SJCRH30 (cell line): ENCODE measurements at places on chromosomes 3 and 15. TPM values are rescaled to one million over a fixed set of nuclear protein-coding genes. Genes with fewer than 3 reads are reported as not detected.

DNA sequence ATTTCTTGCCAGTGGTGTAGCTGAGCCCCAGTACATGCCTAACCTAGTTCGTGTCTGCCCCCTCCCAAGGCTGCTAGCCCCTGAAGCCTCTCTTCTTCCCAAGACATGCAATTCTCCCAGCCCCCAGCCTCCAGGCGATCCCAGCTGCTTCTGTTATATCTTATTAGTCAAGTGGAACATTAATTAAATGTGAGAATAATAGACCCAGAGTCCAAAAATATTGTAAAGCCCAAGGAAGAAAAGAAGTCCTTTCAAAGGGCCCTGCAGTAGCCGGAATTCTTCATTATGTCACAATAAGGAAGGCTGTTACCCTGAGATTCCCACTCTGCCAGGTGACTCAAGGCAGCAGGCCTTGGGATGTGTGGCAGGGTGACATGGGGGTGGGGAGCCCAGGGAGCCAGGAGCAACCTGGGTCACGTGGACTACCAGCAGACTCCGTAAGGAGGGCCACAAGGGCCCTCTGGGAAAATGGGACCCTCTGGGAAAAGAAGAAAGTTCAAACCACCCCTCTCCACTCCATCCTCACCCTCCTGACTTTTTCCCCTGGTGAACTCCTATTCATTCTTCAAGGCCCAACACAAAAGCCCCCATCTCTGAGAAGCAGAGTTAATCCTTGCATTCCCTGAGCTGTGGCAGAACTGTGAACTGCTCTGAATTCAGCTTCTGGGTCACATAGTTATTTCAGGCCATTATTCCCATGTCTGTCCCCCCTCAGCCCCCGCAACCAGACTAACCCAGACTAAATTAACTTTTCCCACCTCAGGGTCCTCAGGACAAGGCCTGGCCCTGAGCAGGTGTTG, 21.8 kb upstream of the TRH start:
- no peak overlapping the region for H3K4me3 ChIP-seq
- 0 out of 2 replicates have a peak, but pooled peaks cover 3% of the 10 kb centered on the region for H3K4me1 ChIP-seq
- no peaks in the 10 kb centered on the region for H3K36me3 ChIP-seq
- H3K27me3 ChIP-seq, result no peaks in the 10 kb centered on the region; the same call in 1 of the 2 replicates
- no peak overlapping the region for H3K27ac ChIP-seq

- no peaks in the 10 kb centered on the region for H3K4me1 ChIP-seq
- H3K4me3 ChIP-seq, result no peak overlapping the region
- H3K27me3 ChIP-seq, result no peaks in the 10 kb centered on the region
- peaks cover 7% of the 10 kb centered on the region for H3K36me3 ChIP-seq
Observed at GRCh38 chr15:89192136-89192535, 29.2 kb downstream of the RLBP1 start.

GRCh38 chr3:157487339-157487738, 15.9 kb downstream of the VEPH1 start:
- no peak overlapping the region for H3K4me3 ChIP-seq
- no peaks in the 10 kb centered on the region for H3K36me3 ChIP-seq
- no peaks in the 10 kb centered on the region for H3K4me1 ChIP-seq
- DNase-seq, result no peak
- H3K27ac ChIP-seq, result no peak overlapping the region

INSYN1 gene
- total RNA-seq, result 0.05 TPM in 1 of 2 replicates, not detected in the other

COMMD2 gene
- total RNA-seq, result 50.6 and 58.1 TPM in 2 replicates

GRCh38 chr3:143699424-143699823, 148.8 kb downstream of the SLC9A9 start:
- DNase-seq, result no peak
- H3K4me3 ChIP-seq, result no peak overlapping the region
- H3K27ac ChIP-seq, result no peak overlapping the region
- H3K27me3 ChIP-seq, result no peaks in the 10 kb centered on the region
- H3K36me3 ChIP-seq, result no peaks in the 10 kb centered on the region

NTRK3 gene
- 7.6 and 10.3 TPM in 2 replicates for total RNA-seq

- no peaks in the 10 kb centered on the region for H3K27me3 ChIP-seq
- DNase-seq, result no peak
- no peaks in the 10 kb centered on the region for H3K36me3 ChIP-seq
- no peak overlapping the region for H3K27ac ChIP-seq
Observed at GRCh38 chr3:81445712-81446111, 315.7 kb downstream of the GBE1 start.

GRCh38 chr15:23415321-23415865, 31.6 kb downstream of the GOLGA6L2 start:
- no peaks in the 10 kb centered on the region for H3K27me3 ChIP-seq
- no peak for DNase-seq
- H3K27ac ChIP-seq, result no peak overlapping the region
- no peak overlapping the region for H3K4me3 ChIP-seq

GRCh38 chr3:95302044-95302443, 1239.2 kb downstream of the NSUN3 start:
- H3K36me3 ChIP-seq, result no peaks in the 10 kb centered on the region
- H3K27ac ChIP-seq, result 0 out of 2 replicates have a peak overlapping the region, but pooled peaks have one; percentile 9
- no peaks in the 10 kb centered on the region for H3K27me3 ChIP-seq
- no peak for DNase-seq
- no peaks in the 10 kb centered on the region; the same call in 1 of the 2 replicates for H3K4me1 ChIP-seq
- H3K4me3 ChIP-seq, result no peak overlapping the region

DNA sequence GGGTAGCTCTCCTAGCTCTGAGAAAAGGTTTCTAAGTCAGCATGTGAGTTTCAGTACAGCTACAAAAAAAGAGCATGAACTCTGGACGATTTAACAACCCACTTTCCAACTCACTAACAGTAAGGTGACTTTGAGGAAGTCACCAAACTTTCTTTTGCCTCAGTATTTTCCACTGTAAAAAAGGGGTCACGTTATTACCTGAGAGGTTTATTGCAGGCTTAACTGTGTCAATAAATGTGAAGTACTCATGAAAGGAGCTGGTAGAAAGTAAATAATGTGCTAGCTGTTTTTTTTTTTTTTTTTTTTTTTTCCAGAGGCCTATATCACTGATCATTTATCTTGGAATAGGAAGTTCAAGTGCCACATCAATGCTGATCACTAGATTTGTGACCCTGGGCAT, 89.3 kb downstream of the PLSCR2 start:
- H3K36me3 ChIP-seq, result no peaks in the 10 kb centered on the region
- no peak for DNase-seq
- no peaks in the 10 kb centered on the region for H3K27me3 ChIP-seq
- no peak overlapping the region for H3K27ac ChIP-seq
- no peak overlapping the region for H3K4me3 ChIP-seq

GUCA1C gene
- total RNA-seq, result not detected in 2 replicates

- H3K4me1 ChIP-seq, result peaks cover 6% of the 10 kb centered on the region
- H3K4me3 ChIP-seq, result no peak overlapping the region
- no peaks in the 10 kb centered on the region for H3K27me3 ChIP-seq
- H3K36me3 ChIP-seq, result no peaks in the 10 kb centered on the region
- DNase-seq, result no peak
Observed at GRCh38 chr3:33155301-33155700, 41.5 kb downstream of the CRTAP start.

- H3K4me1 ChIP-seq, result peaks cover 55% of the 10 kb centered on the region
- no peak overlapping the region for H3K27ac ChIP-seq
- no peaks in the 10 kb centered on the region for H3K27me3 ChIP-seq
Observed at GRCh38 chr3:150239766-150240165, 168.3 kb upstream of the TSC22D2 start.
